NCI-H526 (cell line): ENCODE measurements at places on chromosomes 11 and 22.

- no peak for DNase-seq
Measured at GRCh38 chr11:120814531-120815318, 209.2 kb upstream of the TBCEL start.

DNA sequence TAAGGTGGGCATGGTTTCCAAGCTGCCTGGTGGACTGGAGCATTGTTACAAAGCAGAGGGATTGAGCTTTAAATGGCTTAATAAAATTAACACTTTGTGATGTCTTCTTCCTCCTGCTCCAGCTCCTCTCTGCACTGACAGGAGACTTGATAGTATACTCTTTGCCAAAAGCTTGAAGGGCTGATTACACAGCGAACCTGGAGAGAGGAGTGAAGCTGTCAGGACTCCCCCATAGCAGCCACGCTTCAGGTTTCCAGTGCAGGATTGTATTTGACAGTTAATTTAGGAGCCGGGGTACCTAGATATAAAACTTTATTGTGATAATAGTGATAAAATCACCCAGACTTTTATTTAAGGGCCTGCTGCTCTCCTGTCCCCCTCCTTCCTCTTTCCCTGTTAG lies 50.0 kb downstream of the TRIM44 start:
- no peak for DNase-seq

- DNase-seq = peak; percentile 29
Measured at GRCh38 chr11:34327804-34328631, 29.8 kb downstream of the ABTB2 start.

DNA sequence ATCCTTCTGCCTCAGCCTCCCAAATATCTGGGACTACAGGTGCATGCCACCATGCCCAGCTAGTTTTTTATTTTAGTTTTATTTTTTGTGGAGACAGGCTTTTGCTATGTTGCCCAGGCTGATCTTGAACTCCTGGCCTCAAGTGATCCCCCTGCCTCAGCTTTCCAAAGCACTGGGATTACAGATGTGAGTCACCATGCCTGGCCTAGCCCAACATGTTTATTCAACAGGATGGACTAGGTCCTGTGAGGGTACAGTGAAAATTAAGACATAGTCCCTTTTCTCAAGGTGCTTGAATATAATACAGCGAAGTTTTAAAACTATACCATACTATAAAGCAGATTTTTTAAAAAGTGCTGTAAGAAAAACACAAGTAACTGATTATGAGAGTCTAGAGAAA lies 45.2 kb upstream of the EED start:
- DNase-seq = no peak

DNA sequence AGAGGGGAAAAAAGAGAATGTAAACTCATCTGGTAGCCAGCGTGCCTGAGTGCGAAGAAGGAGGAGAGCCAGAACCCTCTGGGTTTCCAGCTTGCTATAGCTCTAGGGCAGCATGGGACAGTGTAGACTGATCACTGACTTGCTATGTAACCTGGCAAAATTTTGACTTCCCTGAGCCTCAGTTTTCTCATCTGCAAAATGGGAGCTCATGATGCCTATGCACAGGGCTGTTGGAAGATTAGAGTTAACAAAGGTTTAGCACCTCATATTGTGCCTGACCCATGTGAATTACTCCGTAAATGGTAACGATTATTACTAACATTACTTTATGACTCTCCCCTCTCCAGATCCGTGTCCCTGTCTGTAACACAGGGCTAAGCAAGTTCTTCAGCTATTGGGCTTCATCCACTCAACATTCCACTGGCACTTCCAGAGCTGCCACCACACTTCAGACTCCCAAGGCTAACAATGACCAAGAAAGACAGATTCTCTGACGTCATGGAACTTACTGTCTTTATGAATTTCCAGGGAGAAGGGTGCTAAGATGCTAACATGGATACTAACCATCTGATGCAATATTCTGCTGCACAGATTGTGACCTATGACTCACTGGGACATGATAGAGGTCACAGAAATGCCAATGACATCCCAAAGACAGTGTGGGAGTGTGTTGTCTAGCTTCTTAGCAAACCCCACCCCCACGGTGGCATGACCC lies 195.2 kb downstream of the TRIM29 start:
- DNase-seq = no peak

DNA sequence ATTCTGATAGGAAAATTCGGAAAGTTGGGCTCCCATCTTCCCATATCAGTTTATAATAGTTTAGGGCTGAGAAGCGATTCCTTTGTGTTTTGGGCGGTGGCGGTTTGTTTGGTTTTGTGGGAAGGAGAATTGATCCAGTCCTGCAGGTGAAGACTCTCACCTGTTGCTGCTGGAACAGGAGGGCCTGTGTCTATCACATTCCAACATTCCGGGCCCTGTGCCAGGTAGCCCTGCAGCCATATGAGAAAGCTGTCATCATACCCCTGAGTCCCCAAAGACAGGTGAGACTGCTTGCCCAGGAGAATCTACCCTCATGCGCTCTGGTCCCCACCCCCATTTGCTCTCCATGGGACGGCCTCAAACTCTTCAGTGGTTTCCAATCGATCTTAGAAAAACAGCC lies 62.1 kb downstream of the TRAF6 start:
- no peak for DNase-seq

DNA sequence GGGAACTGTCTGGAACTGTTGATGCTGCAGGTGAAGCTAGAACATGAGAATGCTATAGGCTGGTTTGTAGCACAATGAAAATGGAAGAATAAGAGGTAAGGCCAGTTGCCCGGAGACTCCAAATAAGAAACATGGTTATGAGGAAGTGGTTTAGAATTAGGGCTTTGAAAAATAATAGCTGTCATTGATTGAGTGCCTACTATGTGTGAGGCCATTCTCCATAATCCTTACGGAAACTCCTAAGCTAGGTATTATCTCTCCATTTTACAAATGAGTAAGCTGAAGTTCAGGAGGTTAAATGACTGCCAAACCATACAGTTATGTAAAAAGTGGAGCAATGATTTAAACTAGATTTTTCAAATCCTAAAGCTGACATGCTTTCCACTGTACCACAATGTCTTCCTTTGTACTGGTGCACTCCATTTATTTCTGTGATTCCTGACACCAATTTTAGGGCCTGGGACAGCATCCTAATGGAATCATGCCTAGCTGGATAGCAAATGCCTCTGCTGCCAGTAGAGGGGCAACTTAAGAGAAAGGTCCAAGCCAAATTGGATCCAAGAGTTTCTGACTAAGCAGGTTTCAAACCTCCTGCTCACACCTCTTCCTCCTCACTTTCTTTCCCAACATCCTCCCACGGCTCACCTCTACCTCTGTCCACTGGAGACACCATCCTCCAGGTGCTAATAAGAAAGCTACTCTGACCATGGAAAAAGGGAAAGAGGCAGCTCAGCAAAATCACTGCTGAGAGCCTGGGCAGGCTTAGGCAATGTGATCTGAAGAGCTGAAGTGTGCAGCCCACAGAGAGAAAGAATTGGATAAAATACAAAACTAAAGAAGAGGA lies 46.9 kb upstream of the PICALM start:
- DNase-seq = no peak

- DNase-seq = no peak
Measured at GRCh38 chr11:31788085-31788484, 23.0 kb downstream of the PAX6 start.

DNA sequence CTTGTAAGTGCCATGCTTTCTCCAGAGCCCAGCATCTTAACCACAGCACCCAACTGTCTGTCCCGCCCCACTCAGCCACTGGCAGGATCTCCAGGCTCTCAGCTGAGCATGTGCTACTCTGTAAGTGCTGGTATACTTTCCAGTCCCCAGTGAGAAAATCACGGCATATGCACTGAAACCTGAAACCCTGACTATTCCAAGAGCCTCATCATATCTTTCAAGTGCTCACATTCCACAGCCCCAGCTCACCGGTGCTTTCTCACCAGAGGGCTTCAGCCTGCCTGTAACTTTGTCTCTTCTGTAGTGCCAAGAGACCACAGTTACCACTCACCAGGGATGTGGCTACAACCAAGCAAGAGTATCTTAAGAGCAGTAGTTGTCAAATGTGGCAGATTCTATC lies 24.4 kb upstream of the PAMR1 start:
- DNase-seq = no peak

GRCh38 chr11:129042503-129042902 lies 99.8 kb upstream of the TP53AIP1 start:
- no peak for DNase-seq

DNA sequence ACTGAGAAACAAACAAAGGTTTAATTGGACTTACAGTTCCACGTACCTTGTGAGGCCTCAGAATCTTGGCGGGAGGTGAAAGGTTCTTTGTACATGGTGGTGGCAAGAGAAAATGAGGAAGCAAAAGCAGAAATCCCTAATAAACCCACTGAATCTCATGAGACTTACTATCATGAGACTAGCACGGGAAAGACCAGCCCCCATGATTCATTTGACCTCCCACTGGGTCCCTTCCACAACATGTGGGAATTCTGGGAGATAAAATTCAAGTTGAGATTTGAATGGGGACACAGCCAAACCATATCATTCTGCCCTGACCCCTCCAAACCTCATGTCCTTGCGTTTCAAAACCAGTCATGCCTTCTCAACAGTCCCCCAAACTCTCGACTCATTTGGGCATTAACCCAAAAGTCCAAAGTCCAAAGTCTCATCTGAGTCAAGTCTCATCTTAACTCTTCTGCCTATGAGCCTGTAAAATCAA lies 617.4 kb downstream of the CNTN5 start:
- no peak for DNase-seq

GRCh38 chr11:103486604-103487003 lies 377.4 kb downstream of the DYNC2H1 start:
- DNase-seq = no peak

- DNase-seq = no peak
Measured at GRCh38 chr22:37175414-37176281, 12.4 kb downstream of the C1QTNF6 start.

GRCh38 chr11:97979741-97980140 lies 1041.0 kb upstream of the CNTN5 start:
- DNase-seq = no peak

DNA sequence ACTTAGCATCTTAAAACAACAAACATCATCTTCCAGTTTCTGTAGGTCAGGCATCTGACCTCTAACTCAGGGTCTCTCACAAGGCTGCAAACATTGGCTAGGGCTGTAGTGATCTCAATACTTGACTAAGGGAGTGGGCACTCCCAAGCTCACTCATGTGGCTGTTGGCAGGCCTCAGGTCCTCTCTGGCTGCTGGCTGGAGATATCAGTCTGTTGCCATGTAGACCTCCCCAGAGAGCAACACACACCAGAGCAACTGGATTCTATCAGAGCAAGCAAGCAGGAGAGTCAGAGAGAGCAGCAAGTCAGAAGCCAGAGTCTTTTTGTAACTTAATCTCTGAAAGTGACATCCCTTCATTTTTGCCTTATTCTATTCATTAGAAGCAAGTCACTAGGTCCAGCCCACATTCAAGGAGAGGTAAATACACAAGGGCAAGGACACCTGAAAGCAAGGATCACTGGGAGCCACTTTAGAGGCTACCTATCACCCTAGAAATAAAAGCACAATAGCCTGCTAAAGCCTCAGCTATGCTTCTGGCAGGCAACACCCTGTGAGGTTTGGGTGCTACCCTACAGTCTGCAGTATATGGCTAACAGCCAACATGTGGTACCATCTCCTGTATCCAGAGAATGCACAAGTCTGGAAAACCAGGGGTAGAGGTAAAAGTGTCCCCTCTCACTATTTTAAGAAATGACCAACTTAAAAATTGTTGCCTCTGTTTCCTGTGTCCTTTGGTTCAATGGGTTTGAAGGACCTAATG lies 33.5 kb upstream of the CD44 start:
- DNase-seq = no peak

DNA sequence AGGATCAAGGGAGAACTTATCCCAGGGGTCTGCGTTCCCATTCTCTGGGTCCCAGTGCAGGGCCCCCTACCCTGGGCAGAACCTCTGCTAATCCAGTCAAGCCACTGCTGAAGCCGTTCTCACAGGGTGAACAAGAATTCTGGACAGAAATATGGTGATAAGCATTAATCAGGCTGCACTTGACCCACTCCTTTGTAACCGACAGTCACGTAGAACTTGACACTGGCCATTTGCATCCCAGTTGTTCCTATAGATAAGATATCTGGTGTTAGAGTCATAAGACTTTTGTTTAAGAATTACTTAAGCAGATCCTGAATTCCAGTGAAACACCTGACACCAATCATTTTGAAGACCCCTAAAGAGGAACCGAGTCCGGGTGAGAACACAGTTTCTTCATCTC lies 107.5 kb upstream of the THY1 start:
- no peak for DNase-seq

DNA sequence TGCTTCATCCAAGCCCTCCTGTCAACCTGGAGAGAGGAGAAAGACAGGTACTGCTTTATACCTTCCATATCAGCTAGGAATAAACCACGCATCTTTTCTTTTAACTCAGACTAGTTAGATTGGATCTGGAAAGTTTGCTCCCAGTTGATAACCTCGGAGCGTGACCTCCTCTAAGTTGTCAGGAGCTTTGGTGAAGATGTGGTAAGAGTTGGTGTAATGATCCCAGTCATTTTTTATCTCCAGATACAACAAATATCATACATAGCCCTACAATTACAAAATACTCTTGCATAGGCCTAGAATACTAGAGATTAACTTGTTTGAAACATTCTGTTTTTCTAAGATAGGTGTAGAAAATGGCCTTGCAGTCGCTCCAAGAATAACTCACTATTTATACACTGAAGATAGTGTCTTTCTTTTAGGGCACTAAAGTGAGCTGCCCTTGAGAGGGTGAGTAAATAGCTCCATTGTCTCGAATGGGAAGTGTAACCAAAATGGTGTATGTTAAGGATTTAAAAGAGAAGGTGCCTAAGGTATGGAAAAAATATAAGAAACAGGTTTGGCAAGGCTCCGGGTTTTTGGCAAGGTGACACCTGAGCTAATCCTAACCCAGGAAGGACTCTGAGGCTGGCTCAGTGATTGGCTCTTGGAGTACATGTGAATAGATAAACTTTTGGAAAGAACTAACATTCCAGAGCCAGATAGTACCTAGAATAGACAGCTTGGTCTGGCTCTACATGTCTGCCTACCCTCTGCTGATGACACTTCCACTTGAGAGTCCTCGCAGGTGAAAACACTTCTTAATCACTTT lies 59.4 kb downstream of the GLYATL1 start:
- DNase-seq = no peak

DNA sequence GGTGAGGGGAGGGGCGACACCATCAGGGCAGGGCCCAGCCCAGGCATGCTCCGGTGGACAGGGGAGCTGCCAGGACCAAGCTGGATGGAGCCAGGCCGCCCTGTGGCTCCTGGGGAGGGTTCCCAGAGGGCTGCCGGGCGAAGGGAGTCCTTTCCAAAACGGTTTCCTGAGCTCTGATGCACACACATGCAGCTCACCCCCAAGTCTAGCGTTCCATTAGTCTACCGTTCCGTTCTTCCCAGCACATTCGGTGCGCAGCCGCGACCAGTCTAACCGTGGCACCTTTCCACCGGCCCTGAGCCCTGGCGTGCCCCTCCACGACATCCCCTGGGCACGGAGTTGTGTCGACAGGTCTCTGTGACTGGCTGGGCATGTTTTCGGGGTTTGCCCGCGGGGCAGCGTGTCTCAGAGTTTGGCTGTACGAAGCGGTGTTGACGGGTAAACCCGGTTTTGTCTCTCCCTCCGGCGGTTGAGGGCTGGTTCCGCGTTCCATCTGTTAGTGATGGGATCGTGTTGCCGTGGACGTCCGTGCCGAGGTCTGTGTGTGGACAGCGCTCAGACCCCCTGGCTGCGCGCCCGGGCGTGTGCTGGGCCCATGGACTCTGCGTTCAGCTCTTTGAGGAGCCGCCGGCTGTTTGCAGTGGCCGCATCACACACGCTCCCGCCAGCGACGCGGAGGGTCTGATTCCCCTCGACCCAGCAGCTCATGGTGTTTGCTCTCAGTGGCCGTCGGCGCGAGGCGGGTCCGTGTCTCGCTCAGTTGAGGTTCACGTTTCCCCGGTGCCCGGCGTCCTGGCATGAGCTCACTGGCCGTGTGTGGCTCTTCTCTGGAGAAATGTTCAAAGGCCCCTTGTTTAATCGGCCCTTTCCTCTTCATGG lies 121.2 kb downstream of the IGLL1 start:
- DNase-seq = no peak
